Activated naive CD4-positive, alpha-beta T cell treated with anti-CD3 and anti-CD28 coated beads, Interleukin-2, amount 50 U/mL, for 72 hours (primary cell): ENCODE measurements at places on chromosomes 3 and 15.

GRCh38 chr3:152961323-152961722 is 126.4 kb downstream of the P2RY1 start:
- DNase-seq, result no peak

DNA sequence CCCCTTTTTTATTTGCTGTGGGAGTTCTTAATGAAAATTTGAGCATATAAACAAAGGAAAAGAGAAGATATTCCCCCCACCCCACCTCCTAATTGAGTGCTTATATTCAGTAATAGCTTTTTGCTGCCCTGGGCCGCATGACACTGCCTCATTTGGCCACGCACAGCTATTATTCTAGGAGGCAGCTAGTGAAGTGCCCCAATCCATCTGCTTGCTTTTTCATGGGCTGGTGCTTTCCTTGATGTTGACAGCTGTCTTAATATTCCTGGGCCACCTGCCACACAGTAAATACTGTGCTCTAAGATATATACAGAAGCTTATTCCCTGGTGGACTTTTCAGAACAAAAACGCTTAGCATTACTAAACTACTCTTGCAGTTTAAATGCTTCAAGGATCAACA is 3.8 kb upstream of the CRYBG3 start:
- DNase-seq, result no peak

GRCh38 chr15:53611145-53611920 is 148.1 kb downstream of the WDR72 start:
- no peak for DNase-seq

DNA sequence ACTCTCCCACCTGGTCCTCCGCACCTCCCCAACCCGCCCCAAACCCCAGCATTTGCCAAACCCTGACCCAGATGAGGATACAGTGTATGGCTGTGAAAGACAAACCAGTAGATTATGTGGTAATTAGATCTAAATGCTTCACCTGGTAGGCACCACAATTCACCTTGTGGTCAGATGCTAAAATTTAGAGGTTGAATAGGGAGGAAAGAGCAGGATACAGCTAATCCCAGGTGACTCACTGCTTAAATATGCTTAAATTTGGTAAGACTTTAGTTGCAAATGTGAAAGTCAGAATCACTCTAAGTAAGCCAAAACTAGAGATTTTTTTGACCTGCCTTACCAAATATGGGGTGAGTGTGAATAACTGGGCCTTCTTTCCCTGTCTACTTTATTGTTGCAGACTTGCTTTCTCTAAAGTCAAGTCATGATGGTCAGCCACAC is 105.5 kb downstream of the MME start:
- DNase-seq, result no peak

DNA sequence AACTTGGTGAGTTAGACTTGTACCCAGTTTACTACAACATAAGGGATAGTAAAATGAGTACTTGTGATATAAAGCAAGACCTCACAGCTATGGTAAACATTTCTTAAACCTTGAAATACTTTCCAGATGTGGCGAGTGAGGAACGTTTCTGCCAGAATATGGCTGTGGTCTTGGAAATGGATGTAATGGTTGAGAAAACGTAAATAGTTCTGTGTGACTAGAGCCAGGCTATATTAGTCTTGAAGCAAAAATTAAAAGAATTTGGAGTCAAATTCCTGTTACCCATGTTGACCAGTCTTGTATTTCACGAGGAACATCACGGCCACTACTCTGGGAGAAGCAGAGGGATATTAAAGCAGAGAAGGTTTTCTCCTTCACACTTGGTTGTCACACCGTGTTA is 15.3 kb downstream of the OR4F15 start:
- DNase-seq, result no peak

GRCh38 chr3:106206613-106207012 is 337.8 kb upstream of the CBLB start:
- no peak for DNase-seq

DNA sequence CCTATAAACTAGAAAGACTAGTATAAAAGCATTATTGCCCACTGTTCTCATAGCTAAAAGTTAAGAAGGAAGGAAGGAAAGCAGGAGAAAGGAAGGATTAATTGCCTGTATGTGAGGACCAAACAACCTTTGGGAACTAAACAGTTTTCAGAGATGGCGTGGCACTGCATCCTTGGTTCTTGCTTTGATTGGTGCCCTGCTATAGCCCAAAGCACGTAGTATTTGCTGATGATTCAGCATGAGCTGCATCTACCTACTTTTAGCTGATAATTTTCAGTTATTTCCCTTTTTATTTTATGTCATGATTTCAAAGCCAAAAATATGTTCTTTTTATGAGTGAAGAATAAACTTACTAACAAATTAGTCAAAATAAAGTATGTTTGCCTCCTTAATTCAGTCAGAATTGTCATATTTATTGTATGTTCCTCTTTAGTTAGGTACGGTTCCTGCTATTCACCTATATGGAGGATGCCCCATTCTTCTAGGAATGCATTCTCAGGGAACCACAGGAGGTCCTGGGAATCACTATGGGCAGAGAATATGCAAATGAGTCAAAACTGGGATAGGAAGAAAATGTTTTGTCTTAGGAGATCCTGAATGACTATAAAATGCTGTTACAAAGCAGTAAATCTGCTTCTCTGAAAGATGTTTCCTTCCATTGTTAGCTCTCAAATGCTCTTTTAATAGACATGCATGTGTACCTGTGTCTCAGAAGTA is 65.4 kb upstream of the THSD4 start:
- DNase-seq, result no peak

DNA sequence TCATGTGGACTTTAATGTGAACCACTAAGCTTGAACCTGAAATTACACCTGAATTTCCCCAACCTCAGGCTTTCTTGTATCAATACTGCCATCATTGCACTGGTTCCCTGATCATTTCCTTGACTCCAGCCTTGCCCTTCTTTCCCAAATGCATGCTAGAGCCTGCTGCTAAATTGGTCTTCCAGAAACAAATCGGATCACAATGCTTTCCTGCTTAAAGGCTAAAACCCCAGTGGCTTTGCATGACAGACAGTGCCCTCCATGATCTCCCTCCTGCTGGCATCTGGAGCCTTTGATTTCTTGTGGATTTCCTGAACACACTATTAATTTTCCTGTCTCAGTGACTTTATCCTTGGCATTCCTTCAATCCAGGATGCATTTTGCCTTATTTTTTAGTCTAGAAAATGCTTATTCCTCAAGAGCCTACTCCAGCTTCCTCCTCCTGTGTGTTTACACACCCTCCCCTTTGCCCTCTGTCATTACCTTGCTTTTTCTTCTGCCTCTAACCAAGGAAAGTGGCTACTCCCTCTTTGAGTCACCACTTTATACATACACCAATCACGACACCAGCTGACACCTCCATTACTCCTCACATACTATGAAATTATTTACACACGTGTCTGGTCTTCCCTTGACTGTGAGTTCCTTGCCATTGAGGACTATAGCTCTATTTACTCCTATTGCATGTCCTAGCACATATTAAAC is 214.6 kb downstream of the KCNAB1 start:
- DNase-seq, result no peak

- no peak for DNase-seq
These were observed 337.8 kb downstream of the RBMS3 start for GRCh38 chr3:29618395-29619282.

DNA sequence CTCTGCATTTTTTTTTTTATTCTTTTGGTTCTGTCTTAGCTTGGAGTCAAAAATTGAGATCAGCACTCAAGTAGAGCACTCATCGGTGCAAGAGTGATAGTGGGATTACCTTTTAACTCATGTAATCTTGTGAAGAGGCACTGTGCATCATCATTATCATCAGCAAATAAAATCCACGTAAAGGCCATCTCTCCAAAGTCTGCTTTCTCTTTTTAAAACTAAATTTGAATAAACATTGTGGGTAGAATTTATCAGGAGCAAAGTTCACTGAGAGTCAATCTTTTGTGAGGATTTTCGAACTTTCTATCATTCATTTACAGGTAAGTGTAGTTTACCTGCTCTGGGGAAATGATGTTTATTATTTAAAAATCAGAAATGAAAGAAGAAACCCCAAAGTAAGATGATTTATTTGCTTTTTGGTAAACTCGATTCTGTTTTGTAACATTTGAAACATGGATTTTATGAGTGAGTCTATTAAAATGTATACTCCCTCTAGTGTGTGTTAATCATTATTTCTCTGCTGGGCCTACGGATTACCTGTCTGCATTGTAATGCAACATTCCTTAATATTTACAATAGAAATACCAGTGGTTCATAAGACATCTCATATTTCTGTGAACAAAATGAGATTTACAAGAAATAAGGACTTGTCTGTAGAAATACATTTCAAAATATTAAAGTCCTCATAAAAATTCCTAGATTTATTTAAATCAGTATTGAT is 327.7 kb upstream of the NAALADL2 start:
- DNase-seq, result no peak

DNA sequence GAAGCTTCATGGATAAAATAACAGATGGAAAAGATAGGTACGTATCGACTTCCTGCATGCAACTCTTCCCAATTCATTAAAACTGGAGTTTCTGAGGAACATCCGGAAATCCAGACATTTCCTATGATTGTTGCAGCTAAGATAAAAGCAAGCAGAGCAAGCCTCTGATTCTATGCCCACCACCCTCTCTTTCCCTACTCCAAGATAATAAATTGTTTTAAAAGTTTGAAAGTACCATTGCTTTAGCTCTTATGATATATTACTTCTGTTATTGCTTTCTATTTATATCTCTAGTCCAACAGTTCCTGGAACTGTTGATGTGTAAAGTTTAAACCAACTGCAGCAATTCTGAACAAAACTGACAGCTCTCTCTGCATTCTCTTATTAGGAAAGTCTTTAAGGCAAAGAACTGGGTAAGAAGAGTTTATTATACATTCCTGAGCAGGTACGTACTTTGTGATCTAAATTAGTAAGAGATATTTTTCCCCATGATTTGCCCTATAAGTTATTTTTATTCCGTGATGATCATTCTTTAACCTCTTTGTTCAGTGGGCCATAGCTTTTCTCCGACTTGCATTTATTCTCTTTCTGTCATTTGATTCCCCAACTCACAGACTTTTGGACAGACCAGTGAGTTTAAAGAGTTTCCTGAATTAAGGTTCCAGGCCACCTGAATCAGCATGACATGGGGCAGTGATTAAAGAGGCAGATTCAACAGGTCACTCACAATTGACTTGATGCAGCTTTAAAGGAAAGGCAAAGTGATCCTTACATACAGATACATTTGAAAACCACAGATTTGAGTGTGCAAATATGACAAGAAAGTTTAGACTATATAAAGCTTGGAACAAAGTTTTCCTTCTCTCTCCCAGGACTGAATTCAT is 94.2 kb upstream of the THRB start:
- DNase-seq, result no peak

DNA sequence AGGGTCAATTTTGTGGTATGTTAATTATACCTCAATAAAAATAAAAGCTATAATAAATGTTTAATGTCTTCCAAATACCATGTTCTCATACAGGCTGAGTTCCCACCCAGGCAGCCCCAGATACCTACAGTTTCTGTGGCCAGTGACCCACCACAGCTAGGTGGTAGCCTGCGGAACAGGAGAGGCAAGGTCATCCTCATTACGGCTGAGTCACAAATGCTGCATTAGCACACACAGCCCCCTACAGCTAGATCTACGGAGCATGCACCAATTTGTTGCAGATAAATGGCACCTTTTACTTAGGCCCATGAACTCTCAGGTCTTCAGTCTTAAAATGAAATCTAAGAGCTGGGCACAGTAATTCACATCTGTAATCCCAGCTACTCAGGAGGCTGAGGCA is 5.1 kb downstream of the SPATA12 start:
- DNase-seq, result no peak

DNA sequence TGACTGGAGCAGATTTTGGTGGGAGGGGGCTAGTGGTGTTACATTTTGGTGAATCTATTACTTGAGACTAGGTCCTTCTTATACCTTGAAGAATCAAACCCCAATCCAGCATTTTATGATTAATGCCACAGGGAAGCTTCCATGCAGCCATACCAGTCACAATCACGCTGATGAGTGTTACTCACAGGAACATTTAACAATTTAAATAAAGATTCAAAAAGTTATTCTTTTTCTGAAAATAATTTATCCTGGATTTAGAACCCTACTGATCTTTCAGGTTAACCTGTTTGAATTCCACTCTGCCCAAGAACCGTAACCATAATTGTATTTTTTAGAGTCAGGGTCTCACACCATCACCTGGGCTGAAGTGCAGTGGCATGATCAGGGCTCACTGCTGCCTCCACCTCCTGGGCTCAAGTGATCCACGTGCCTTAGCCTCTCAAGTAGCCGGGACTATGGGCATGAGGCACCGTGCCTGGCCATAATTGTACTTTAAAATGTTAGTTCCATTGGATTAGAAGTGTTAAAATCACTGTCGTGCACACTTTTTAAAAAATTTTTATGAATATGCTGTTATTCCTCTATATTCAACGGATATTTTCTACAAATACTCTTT is 929 bp upstream of the MTMR10 start:
- no peak for DNase-seq

GRCh38 chr3:98886525-98886924 is 15.0 kb downstream of the DCBLD2 start:
- DNase-seq, result no peak

DNA sequence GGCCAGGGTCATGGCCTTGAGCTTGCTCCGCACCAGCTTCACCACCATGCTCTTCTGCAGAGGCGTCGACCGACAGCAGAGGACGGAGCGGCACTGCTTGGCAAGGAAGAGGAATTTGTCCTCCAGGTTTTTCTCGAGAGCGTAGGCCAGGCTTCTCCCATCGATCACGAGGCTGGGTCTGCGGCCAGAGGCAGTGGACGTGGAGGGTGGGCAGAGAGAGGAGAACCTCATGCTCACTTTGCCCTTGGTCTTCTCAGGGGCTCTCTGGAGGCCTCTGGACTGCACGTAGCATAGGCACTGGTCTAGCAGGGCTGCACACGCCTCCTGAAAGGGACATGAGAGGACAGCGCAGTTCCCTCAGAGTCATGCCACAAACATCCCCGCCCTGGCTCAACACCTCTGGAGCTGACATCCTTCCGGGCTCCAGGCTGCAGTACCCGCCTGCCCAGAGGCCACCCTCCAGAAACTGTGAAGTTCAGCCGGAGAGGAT is 168.3 kb downstream of the ATP10A start:
- no peak for DNase-seq

GRCh38 chr15:35466476-35466875 is 79.5 kb downstream of the DPH6 start:
- no peak for DNase-seq

DNA sequence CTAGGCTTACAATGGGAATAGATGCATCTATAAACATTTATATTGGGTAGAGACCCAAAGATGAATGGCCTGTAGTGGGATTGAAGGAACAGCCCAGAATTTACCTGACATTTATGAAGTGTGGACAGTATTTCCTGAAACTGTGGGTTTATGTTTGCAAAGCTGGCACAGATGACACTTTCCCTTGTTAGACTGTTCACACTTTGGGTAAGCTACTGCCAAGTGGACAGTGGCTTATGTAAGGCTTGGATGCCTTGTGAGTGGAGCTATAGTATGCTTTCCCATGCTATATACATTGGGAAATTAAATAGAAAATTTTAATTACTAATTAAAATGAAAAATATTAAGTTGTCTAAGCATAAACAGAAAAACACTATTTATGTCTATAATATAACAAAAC is 48.5 kb downstream of the STARD9 start:
- DNase-seq, result no peak

GRCh38 chr3:190368881-190369280 is 19.1 kb upstream of the CLDN16 start:
- no peak for DNase-seq
